NK-92 treated with Interleukin-12 subunit alpha and Interleukin-12 subunit beta, amount 100 ng/mL, for 24 hours (cell line): ENCODE measurements at places on chromosomes 3 and 15.

DNA sequence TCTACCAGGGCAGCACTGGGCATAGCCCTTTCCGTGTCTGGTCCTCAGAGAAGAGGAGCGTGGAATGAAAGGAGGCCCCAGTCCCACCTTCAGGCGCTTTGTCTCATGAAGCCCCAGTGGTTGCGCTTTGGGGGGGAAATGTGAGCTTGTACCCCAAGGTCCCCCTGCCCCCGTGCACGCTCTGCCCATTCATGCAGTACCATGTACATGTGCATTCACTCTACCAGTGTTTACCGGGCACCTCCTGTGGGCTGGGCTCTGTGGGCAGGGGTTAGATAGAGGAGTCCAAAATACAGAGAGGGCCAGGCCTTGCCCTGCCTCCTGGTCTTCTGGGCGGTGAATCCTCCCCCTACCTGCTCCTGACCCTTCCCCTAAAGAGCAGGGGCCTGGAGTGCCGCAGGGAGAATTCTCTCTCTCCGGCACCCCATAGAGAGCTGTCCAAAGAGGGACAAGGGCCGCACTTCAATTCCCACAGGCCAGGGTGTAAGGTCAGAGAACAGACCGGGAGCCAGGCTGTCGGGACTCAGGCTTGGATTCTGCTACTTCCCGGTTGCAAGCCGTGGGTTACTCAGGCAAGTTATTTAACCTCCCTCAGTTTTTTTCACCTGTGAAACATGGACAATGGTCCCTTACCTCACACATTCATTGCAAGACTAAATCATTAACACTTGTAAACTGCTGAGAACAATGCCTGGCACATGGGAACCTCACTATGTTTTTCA, 153.4 kb downstream of the MEGF11 start:
- no peak for DNase-seq

GRCh38 chr15:95875121-95875643, 455.3 kb upstream of the NR2F2 start:
- DNase-seq = no peak

DNA sequence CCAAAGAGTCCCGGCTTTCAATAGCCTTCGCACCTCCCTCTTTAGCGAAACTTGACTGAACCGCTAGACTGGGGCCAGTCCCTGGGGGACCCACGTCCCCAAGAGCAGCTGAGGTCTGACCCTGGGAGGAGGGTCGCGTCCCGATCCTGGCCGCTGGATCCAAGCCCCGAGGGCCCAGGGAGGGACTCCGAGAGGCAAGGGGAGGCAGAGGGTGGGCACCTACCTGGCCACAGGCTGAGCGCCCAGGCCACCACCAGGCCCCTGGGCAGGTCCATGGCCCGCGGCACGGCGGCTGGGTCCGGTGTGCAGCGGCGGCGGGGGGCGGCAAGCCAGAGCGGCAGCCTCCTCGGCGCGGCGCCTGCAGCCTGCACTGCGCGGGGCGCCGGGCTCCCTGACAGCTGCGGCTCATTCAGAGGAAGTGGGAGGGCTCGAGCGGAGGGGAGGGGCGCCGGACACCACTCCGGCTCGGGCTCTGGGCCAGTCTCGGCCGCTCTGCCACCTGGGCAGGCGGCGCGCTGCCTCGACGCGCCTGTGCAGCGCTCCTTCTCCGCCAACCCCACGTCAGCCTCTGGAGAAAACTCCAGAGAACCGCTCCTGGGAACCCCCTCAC, at the start of gene ITGA11:
Gene ITGA11 (minus strand): TSS at position 372 of the 610 bp plus-strand sequence. CDS start 97 bp downstream, at position 275.
- DNase-seq = no peak

GRCh38 chr3:190166948-190167347, 46.3 kb upstream of the P3H2 start:
- DNase-seq = no peak
